ENCODE measurements at places on chromosomes 4 and X. TPM values are rescaled to one million over a fixed set of nuclear protein-coding genes. Genes with fewer than 3 reads are reported as not detected.
A peak's percentile ranks its signal among the peaks of the same experiment; 100 is the strongest.

The RNF128 gene
- 0.72 TPM for total RNA-seq

DNA sequence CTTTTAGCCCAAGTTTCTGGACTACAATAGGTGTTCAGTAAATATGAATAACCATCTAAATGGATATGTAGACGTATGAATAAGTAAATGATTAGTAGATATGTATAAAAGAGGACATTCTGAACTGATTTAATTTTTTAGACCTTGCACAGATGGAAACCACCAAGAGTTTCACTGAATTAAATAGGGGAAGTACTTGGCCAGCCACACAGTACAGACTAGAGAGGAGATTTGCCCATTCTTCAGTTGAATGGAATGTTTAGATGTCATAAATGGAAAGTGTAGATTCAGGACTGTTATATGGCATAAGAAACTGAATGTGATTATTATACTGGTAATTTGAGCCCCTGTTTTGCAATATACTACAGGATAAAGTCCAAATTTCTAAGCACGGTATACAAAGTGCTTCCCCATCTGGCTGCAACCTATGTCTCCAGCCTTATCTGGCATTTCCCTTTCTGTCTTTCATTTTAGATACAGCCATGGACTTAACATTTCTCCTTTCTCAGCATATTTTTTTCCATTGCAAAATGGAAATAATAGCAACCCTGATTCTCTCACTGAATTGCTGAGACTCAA, 137.8 kb upstream of the HS3ST1 start:
- DNase-seq, result no peak

- DNase-seq, result no peak
Observed at GRCh38 chr4:28232376-28232775, 1371.7 kb downstream of the STIM2 start.

DNA sequence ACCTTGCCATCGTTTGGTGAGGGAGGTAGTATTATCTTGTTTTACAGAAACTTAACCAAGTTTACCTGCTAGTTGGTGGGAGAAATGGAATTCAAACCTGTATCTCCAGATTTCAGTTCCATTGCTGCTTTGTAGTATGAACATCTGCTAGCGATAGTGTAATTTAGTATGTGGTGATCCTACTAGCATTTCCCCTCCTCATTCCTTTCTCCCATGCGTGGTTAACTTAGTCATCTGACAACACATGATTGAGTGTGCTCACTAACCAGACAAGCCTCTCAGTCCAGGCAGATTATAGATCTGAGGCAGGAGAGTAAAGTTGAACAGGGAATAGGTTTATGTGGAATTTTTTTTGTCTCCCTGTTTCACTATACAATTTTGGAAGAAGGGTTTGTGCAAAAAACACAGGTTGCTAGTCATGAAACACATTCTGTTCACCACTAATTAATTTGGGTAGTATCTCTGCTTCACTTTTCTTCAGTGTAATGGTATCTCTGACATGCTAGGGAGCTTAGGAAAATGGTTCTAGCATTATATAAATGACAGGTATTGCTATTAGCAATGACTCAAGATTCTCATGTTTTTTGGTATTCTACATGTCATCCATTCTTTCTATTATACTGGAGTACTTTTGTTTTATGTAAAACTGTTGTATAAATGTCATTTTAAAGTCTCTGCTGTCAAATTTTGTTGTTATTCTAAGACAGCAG, 21.7 kb downstream of the RBPJ start:
- DNase-seq, result peak; percentile 96

The FGF13 gene
- not detected for total RNA-seq

GRCh38 chrX:72304877-72305276, 837 bp downstream of the CITED1 start:
- peak; percentile 92 for DNase-seq

All from osteoblast (primary cell).